COR-L47 (cell line): ENCODE measurements at places on chromosomes 4 and X.

- no peak for DNase-seq
These were observed 69.5 kb downstream of the FRYL start for GRCh38 chr4:48710446-48711209.

GRCh38 chr4:72218953-72219352 is 187.2 kb downstream of the NPFFR2 start:
- no peak for DNase-seq

DNA sequence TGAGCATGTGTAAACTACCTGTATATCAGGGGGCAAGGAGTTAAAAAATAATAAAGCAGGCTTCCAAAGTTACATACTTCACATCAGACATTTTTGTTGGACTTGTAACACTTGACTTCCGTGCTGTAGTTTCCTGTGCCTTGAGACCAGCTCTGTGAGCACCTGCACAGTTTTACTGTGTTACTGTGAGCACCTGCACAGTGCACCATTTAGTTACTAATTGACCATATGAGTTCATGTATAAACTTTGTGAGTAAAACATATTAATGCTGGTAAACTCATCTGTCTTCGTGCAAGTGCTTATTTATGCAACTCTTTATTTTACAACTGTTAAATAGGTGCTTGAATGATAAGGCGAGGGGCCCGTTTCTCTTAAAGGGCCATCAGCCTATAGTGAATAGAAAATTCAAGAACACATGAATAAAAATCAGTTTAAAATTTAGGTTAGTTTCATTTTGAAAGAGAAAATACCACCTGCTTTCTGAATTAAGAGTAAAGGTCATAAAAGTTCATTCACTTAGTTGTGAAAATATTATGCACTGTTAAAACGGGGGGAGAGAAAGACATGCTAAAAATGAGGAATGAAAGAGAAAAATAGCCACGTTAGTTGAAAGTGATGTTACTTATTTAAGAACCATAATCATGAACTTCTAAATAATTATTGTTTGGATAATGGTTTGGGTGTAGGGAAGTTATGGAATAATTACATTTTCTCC is 42.4 kb downstream of the USP9X start:
- DNase-seq = no peak

DNA sequence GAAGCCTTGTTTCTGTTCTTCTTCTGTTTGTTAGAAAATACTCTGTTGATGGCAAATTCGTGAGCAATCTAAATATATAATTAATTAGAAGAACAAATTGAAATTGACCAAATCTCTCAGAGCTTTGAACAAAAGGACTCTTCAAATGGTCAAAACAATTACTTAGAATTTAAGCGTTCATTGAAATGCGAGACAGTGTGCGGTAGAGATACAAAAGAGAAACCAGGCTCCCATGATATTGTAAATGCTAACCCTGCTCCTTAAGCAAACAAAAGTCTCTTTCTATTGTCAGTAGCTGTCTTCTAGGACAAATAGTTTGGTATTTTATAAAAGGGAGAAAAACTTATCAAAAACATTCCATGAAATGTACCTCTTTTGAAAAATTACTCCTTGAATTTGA is 453.4 kb upstream of the MAGEB2 start:
- DNase-seq = no peak

DNA sequence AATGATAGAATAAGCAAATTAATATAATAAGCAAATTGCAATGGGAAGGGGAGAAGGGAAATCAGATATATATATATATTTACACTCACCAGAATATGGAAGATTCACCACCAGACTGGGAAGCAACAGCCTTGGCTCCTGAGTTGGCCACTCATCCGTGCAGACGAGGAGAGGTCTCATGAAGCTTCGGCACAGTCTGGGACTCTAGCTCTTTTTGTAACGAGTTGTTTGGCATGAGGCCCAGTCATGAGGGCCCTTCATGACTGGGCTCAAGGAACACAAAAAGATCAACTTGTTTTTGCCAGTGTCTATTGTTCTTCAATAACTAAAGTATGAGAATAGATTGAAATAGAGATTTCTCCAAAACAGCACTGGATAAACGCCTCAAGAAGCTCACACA is 176.4 kb downstream of the ADGRA3 start:
- no peak for DNase-seq

GRCh38 chrX:119758731-119759247 is 401 bp downstream of the SOWAHD start:
- no peak for DNase-seq

DNA sequence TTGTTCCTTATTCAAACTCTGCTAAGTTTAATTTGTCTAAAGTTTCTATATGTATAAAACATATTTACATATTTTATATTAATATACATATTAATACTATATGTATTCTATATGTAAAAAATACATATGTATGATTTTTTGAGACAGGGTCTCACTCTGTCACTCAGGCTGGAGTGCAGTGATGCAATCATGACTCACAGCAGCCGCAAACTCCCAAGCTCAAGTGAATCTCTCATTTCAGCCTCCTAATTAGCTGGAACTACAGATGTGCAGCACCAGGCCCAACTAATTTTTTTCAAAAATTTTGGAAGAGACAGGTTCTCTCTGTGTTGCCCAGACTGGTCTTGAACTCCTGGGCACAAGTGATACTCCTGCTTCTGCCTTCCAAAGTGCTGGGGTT is 684.9 kb downstream of the TRAM1L1 start:
- no peak for DNase-seq

GRCh38 chrX:119614776-119615175 is 8.6 kb upstream of the NKRF start:
- no peak for DNase-seq

DNA sequence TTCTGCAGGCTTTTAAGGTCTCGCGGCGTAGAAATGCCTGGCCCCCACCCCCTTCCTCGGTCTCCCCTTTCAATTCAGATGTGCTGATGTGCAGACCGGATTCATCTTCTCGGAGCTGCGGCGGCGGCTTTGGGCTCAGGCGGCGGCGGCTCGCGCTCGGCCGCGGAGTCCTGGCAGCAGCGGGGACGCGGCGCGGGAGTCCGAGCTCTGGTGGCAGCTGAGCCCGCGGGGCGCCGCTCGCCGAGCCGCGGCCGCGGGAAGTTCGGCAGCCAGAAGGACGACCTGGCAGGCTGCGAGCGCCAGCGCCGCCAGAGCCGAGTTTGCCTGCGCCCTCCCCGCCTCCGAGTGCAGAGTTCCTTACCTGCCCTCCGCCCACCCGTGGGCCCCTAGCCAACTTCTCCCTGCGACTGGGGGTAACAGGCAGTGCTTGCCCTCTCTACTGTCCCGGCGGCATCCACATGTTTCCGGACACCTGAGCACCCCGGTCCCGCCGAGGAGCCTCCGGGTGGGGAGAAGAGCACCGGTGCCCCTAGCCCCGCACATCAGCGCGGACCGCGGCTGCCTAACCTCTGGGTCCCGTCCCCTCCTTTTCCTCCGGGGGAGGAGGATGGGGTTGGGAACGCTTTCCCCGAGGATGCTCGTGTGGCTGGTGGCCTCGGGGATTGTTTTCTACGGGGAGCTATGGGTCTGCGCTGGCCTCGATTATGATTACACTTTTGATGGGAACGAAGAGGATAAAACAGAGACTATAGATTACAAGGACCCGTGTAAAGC is 448 bp downstream of the TLL1 start:
- DNase-seq = peak; percentile 58

DNA sequence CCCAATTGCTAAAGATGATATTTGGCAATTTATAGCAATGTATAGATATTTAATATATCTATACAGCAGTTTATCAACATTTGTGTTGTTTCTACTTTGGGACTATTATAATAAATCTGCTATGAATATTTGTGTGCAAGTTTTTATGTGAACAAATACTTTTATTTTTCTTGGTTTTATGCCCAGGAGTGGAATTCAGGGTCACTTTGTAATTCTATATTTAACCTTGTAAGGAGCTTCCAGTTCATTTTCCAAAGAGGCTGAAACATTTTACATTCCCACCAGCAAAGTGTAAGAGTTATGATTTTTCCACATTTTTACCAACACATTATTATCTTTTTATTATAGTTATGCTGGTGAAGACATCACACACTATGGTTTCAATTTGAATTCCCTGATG is 801.3 kb downstream of the PCDH18 start:
- DNase-seq = no peak

- DNase-seq = no peak
These were observed 11.8 kb downstream of the IGFBP7 start for GRCh38 chr4:57098415-57098814.

GRCh38 chr4:110877778-110878370 is 255.0 kb upstream of the PITX2 start:
- DNase-seq = no peak

GRCh38 chrX:126770179-126770578 is 49.4 kb upstream of the PRR32 start:
- DNase-seq = peak; percentile 15

DNA sequence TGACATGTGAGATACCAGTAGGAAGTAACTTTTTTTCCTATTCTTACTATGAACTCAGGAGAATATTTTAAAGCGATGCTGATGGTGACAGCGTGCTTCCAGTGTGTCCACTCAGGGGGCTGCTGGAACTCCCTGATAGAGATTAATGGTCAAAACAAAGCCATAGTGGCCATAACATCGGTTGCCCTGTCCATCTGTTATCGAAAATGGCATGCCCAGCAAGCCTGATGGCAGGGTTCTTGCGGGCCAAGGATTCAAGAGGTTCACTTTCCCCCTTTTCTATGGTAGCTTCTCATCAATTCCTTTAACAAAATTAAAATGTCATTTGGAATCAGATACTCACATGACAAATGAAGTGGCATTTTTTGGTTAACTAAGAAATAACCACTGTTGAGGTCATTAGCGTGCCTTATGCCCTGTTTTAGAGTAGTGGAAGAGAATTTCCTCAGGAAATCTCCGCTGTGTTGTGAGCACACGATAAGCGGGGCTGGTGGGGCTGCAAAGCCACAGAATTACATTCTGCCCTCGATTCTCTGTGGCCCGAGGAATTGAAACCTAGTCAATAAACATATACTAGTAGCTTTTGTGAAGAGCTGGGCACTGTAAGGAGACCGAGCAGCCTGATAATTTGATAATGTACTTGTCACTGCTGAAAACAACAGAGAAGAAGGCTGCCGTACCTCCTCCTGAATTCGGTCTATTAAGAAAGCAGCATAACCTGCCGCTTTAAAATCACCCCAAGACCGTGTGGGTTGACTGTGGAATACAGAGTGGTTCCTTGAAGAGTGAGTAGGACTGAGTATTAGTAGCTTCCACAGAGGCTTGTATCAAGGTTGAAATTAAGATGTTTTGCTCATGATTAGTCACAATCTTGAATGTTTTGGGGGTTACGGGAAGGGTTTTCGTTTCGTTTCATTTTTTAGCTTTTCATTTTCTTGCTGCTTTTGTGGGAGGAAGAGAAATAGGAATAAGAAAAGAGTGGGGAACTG is 46.7 kb downstream of the PTCHD1 start:
- DNase-seq = no peak

GRCh38 chr4:121749225-121749624 is 15.7 kb downstream of the SMIM43 start:
- DNase-seq = no peak

DNA sequence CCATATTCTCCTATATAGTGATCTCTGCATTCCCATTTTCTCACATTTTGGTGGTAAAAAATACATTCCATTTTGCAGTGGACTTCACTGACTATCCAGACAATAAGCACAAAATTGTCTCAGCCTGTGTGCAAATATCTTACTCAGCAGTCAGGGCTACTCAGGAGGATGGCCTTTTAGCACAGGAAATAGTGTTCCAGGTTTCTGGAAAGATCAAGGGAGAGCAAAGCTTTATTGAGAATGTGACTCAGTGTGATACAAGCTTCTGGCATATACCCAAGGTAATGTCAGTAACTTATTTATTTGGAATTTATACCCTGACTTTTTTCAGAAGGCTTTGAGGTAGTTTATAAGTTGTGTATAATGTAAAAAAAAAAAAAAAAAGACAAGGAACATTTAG is 233.4 kb downstream of the TEX13A start:
- no peak for DNase-seq

DNA sequence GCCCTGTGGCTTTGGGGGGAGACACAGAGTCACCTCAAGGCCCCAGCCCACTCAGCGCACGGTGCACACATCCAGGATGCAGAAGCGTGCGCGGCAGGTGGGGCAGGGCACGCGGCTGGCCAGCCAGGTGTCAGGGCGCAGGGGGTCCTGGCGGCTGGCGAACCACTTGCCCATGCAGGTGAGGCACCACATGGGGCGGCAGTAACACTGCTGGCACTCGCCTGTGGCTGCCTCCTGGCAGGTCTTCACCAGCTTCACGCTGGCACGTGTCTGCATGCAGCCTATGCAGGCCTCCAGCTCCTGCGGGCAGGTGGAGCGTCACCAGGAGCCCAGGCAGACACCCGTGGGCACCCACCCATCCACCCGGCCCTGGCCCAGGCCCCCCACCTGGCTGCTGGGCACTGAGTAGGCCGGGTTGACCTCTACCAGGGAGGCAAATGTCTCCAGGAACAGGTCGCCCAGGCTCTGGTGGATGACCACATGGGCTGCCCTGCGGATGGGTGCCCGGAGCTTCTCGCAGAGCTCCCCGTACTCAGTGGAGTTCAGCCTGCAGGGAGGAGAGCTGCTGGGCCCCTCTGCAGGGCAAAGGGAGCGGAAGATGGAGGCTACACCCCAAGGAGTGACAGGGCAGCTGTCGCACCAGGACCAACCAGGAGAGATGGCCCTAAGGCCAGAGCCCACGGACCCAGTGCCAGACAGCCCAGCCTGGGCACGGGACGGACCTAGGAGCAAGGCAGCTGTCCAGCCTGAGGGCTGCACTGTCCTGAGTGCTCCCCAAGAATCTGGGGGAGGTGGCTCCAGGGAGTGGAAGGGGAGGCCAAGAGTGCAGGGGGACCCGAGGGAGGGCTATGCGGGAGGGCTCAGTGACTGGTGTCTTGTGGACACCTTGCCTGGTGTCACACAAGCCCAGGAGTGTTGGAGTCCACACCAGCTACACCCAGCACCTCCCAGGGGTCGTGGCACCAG is 3.7 kb downstream of the TMEM129 start:
- DNase-seq = peak; percentile 87

DNA sequence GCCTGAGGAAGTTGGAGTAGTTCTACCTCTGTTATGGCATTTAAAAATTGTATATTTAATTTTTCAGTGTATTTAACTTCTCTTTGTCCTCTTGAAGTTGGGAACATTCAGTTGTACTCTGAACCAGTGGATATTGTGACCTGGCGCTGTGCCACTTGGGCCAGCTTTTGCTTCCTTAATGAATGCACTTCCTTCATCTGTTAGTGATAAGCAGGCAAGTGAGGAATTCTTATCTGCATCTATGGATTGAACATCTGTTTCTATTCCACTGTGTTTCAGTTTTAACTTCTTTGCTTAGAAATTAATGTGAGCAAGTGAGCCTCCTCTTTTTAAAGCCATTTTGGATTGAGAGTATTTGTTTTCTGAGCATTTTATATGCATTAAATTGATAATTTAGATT is 128.3 kb downstream of the UCHL1 start:
- DNase-seq = no peak

DNA sequence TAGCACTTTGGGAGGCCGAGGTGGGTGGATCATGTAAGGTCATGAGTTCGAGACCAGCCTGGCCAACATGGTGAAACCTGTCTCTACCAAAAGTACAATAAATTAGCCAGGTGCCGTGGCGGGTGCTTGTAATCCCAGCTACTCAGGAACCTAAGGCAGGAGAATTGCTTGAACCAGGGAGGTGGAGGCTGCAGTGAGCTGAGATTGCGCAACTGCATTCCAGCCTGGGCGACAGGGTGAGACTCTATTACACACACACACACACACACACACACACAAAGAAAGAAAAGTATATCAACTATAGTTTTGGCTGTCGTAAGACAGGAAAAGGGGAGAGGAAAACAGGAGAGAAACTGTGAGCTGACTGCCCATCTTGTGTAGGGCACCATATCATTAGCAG is 171.7 kb downstream of the ADAMTS3 start:
- DNase-seq = no peak
